ENCODE measurements at places on chromosomes 3 and 15. TPM values are rescaled to one million over a fixed set of nuclear protein-coding genes. Genes with fewer than 3 reads are reported as not detected.

EPHA3 gene
- 28.8 TPM for total RNA-seq

CP gene
- total RNA-seq: 5.4 TPM

OR4M2 gene
- total RNA-seq: not detected

ZIC1 gene
- not detected for total RNA-seq

- peak; percentile 94 for DNase-seq
Observed at GRCh38 chr3:174440741-174441587, 418.2 kb upstream of the NAALADL2 start.

- no peak for DNase-seq
Observed at GRCh38 chr3:53320697-53321096, 26.6 kb downstream of the DCP1A start.

DNA sequence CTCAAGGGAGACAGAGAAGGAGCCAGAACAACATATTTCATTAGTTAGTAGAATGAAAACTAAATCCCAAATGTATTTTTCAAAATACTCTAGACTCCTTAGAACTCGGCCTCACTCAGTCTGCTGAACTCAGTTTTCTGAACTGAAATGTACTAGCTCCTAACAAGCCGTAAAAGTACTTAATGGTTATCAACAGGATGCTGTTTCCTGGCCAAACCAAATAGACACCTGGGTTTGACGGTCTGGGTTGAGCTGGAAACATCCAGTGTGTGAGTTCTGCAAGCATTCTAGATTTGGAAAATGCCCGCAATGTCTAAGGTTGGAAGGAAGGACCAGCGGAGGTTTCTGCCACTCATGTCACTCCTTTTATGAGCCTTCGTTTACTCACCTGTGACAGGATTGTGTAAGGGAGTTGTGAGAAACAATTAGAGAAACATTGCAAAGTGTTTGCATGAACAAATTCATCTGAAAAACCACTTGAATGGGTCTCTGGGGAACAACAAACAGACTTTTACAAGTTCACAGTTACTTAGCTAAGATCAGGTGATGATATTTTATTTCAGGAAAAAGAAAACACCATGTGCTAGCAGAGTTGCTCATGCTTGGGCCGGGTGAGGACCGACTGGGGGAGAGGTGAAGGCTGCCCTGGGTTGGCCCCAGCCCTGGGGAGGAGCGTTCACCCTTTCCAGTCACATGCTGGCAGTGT is 151.0 kb downstream of the ALDH1A2 start:
- no peak for DNase-seq

GRCh38 chr15:41774882-41775417 is 666 bp downstream of the MAPKBP1 start:
- no peak for DNase-seq

- DNase-seq: no peak
Observed at GRCh38 chr3:8095724-8096123, 405.9 kb upstream of the LMCD1 start.

DNA sequence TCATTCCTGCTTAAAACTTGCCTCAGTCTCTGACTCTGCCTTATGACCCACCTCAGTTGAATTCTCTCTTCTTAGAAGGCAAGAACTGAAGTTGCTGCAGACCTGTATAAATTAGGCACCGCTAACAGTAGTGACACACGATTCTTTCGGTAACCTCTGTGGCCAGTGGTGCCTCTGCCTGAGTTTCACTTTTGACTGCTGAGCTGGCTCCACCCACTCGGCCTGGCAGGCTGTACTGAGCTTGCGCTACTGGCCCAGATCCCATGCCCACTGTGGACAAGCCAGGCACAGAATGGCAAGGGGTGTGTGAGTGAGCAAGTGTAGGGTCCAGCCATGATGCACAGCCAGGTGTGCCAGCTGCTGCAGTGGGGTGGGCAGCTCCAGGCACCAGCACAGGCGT is 19.1 kb upstream of the EIF1B start:
- DNase-seq: no peak

- no peak for DNase-seq
Observed at GRCh38 chr3:161293381-161293780, 72.3 kb downstream of the NMD3 start.
